ENCODE measurements at places on chromosomes 1 and 21.

GRCh38 chr1:91501523-91501851 lies 836 bp downstream of the CDC7 start:
- no peak for DNase-seq

DNA sequence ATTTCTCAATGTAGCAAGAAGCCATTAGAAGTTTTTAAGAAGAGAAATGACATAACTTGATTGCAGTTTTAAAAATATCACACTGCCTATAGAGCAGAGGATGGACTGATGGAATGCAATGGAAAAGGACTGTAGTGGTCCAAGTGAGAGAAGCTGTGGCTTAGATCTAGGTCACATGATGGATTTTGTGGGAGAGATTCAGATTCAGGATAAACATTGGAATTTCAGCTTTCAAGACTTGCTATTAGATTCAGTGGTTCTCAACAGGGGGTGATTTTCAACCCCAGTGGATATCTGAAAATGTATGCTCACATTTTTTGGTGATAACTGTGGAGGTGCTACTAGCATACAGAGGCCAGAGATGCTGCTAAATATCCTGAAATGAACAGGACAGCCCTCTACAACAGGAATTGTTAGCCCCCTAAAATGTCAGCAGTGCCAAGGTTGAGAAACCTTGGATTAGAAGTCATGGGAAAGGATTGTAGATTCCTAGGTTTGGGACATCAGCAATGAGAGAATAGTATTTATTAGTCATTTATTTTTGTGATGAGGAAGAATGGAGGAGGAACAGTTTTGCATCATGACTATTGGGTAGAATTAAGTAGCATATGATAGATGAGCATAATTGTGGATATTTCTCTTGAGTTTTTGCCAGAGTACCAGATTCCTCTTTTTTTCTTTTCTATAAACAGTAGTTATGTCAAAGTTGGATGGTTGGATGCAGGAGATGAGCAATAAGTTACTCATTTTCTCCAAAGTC lies 30.1 kb upstream of the KCNK2 start:
- no peak for DNase-seq

DNA sequence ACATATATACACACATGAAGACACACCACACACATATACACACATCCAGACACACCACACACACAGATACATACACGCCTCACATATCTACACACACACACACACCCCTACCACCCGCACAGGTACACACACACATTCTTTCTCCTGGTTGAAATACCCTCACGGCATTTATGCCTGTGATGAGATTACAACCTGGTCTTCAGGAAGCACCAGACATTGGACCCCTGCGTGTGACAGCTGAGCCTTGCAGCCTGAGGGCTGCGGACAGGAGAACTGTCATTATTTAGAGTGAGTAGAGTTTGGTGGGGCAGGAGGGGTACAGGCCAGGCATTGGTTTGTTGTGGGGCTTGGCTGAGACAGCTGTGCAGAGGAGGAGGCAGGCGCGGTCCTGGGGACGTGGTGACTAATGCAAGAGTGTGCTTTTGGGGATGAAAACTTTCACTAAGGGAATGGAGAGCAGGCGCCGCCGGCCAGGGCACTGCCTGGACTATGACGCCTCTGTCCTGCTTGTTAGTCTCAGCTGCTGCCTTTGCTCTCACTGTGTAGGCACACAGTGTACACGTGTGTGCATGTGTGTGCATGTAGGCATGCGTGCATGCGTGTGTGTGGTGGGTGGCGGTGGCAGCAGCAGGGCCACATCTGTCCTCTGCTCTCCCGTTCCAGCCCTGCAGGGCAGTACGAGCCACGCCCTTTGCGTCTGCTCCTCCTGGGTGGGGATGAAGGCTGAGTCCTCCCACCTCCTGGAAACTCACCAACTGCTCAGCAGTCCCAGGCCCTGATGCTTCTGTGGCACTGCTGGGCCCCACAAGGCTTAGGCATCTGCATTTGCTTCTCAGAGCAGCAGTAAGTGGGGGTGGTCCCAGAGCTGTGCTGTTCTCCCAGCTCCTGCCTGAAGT lies 57.6 kb downstream of the SPSB1 start:
- no peak for DNase-seq

- no peak for DNase-seq
These were observed 7.0 kb downstream of the GPA33 start for GRCh38 chr1:167083066-167083665.

GRCh38 chr1:39204441-39205081 lies at the start of gene MACF1:
Gene MACF1 (plus strand): TSS chr1:39204695. CDS start chr1:39205023, 328 bp downstream.
- peak; percentile 45 for DNase-seq

DNA sequence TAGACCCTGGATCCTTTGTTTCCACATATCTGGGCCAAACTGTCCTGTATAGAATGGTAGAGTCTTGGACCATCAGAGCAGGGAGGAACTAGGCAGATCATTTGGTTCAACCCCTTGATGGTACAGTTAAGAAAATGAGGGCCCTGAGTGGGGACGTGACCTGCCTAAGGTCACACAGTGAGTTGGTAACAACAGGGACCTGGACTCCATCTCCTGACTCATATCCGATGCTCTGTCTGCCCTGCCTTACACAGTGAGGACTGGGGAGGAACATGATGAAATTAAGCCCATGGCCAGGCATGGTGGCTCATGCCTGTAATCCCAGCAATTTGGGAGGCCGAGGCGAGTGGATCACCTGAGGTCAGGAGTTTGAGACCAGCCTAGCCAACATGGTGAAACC lies 440.2 kb downstream of the PTPRU start:
- DNase-seq, result no peak

Measured in activated CD4-positive, alpha-beta T cell treated with anti-CD3 and anti-CD28 coated beads, Interleukin-2, amount 50 U/mL, for 1 hour (primary cell).